Activated T-cell treated with anti-CD3 and anti-CD28 coated beads, Interleukin-2, amount 50 U/mL, for 48 hours (primary cell): ENCODE measurements at places on chromosomes 11 and 22.

DNA sequence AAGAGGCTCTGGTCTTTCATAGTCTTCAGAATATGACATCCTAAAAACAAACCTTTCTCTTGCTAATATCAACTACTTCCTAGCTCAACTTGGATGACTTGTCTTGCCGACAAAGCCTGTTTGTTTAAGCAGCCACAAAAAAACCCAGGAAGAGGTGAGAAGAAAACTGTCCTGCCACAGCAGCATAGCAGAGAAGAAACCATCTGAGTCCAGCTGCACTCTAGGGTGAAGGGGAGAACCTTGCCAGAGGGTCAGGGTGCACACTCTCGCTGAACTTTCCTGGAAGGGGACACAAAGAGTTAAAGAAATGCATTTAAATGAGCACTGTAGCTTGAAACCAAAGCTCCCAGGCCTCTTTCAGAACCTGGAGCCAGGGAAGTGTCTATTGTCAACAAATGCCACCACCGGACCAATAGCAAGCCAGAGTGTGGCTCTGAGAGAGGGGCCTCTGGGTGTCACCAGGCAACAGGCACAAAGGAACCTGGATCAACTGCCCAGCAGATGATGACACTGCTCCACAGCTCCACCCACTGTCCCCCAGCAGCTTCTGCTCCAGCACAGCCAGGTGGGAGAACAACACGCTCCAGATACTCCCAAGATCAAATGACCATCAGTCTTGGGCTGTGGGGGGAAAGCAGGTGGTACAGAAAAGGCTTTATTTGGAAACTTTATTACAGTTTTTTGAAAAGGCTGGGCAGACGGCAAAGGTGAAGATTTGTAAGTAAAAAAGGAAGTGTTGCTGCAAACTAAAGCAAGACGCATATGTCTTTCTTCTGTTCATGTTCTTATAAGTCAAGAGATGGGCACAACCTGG, 105.7 kb downstream of the RASSF10 start:
- no peak for DNase-seq

DNA sequence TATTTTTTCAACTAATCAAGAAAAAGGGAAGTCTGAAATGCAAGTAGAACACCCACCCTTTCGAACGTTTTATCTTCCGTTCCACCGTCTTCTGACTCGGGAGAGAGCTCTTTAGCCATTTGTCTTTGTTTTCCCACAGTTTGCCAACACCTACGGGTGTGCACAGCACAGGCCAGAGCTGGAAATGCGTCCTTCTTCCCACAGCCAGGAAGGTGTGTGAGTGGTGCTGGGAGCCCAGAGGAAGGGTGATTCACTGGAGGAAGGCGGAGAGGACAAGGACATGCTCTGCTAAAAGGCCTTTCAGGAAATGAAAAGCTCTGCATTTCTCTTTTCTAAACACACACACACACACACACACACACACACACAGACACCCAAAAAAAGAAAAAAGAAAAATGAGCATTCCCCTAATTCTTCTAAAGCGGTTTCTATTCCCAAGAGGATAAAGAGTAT, 18.5 kb downstream of the ENDOD1 start:
- DNase-seq, result no peak

GRCh38 chr11:128573638-128574037, 13.7 kb downstream of the ETS1 start:
- no peak for DNase-seq

GRCh38 chr22:46934746-46935491, 172.5 kb downstream of the TBC1D22A start:
- DNase-seq, result peak; percentile 52

DNA sequence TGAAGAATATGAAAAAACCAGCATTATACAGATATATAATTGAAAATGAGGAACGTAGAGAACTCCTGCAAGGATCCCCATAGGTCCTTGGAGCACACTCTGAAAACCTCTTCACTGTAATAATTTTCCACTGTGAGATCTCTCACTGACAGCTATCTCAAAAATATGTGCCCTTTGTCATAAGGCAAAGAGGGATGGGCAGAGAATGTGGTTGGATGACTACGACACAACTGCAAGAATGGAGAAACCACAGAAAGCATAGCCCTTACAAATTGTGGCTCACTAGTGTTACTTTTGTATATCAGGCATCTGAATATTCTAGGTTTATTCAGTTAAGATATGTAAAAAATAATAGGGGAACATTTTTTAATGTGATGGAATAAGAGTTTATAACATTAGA, 7.9 kb upstream of the CTSC start:
- DNase-seq, result no peak
